ENCODE measurements at places on chromosomes 1 and 21. TPM values are rescaled to one million over a fixed set of nuclear protein-coding genes. Genes with fewer than 3 reads are reported as not detected.

CFHR2 gene
- not detected for total RNA-seq

UBXN10 gene
- total RNA-seq: 0.52 TPM

BARHL2 gene
- total RNA-seq: not detected

TLCD4 gene
- total RNA-seq: 0.21 TPM

CSF1 gene
- total RNA-seq: 10.2 TPM

GUCA2A gene
- not detected for total RNA-seq

PROK1 gene
- total RNA-seq: not detected

CRNN gene
- not detected for total RNA-seq

PRAMEF2 gene
- 0.10 TPM for total RNA-seq

DNASE2B gene
- not detected for total RNA-seq

KLHDC9 gene
- total RNA-seq: not detected

FABP3 gene
- total RNA-seq: not detected

AMPD1 gene
- not detected for total RNA-seq

ARMH1 gene
- 30.0 TPM for total RNA-seq

RAVER2 gene
- 2.2 TPM for total RNA-seq

HUNK gene
- 0.10 TPM for total RNA-seq

HTR6 gene
- total RNA-seq: 0.31 TPM

FTCD gene
- 0.10 TPM for total RNA-seq

ANP32E gene
- total RNA-seq: 38.8 TPM

CD84 gene
- 33.4 TPM for total RNA-seq

SMIM12 gene
- 22.1 TPM for total RNA-seq

TNN gene
- not detected for total RNA-seq

ID3 gene
- total RNA-seq: 47.3 TPM

AMY2A gene
- not detected for total RNA-seq

ARL8A gene
- 63.6 TPM for total RNA-seq

Measured in mononuclear cell (primary cell).